ENCODE measurements at places on chromosomes 13 and 19. TPM values are rescaled to one million over a fixed set of nuclear protein-coding genes. Genes with fewer than 3 reads are reported as not detected.

TEX26 gene
- not detected for total RNA-seq

RFC3 gene
- 29.2 TPM for total RNA-seq

LACC1 gene
- 3.1 TPM for total RNA-seq

TEX29 gene
- not detected for total RNA-seq

ZNF253 gene
- not detected for total RNA-seq
